Activated CD4-positive, alpha-beta T cell treated with anti-CD3 and anti-CD28 coated beads for 36 hours (primary cell): ENCODE measurements at places on chromosomes 3 and 15.

DNA sequence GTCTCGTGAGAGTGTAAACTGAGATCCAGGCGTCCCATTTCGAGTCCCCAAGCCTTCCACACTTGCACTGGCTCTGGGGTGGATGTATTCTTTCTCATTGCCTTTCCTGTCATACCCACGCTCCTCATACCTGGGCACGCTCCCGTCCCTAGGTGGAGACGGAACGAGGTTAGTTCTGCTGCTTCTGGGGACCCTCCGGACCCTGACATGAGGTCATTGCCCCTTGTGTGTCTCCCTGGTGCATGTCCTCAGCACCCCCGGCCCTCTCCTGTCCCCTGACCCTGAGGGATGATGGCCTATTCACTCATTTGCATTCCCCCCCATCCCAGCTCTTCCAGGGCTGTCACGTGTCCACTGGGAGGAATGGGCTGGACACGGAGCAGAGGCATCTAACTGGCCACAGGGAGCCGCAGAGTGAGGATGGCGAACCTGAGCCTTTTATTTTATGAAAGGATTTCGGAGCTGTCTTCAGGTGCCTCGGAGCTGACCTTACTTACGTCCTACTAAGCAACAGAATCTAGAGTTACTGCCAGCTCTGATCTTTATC lies 8.2 kb downstream of the NIPA1 start:
- DNase-seq, result no peak

- no peak for DNase-seq
These were observed 231.5 kb downstream of the ALCAM start for GRCh38 chr3:105598042-105598796.

GRCh38 chr3:85482213-85482490 lies 523.4 kb downstream of the CADM2 start:
- DNase-seq, result no peak

DNA sequence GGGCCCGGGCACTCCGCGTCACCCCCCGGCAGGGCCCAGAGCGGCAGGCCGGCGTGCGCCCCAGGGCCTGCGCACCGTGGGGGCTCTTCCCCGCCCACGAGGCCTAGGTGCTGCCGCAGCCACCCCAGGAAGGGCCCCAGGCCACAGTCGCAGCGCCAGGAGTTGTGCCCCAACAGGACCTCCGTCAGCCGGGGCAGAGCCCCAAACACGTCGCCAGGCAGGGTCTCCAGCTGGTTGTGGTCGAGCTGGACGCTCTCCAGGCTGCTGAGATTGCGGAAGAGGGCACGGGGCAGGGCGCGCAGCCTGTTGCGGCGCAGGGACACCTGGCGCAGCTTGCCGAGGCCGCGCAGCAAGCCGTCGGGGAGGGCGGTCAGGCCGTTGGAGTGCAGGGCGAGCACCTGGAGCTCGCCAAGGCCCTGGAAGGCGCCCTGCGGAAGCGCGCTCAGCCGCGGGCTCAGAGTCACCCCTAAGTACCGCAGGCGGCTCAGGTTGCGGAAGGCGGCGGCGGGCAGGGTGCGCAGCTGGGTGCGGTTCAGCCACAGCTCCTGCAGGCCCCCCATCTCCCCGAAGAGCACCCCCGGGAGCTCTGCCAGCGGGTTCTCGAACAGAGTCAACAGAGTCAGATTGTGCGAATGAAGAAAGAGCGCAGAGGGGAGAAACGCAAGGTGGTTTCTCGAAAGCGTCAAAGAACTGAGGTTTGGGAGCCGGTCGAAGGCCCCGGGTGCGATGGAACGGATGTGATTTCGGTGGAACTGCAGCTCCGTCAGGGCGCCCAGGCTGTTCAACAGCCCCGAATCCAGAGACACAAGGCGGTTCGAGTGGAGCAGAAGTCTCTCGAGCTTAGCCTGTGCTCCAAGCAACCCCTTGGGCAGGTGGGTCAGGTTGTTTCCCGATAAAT lies 2.0 kb downstream of the GP5 start:
- DNase-seq, result peak; percentile 58

GRCh38 chr3:72187131-72187530 lies 402.2 kb upstream of the PROK2 start:
- DNase-seq, result no peak

GRCh38 chr3:31307131-31307785 lies 225.5 kb upstream of the STT3B start:
- no peak for DNase-seq

DNA sequence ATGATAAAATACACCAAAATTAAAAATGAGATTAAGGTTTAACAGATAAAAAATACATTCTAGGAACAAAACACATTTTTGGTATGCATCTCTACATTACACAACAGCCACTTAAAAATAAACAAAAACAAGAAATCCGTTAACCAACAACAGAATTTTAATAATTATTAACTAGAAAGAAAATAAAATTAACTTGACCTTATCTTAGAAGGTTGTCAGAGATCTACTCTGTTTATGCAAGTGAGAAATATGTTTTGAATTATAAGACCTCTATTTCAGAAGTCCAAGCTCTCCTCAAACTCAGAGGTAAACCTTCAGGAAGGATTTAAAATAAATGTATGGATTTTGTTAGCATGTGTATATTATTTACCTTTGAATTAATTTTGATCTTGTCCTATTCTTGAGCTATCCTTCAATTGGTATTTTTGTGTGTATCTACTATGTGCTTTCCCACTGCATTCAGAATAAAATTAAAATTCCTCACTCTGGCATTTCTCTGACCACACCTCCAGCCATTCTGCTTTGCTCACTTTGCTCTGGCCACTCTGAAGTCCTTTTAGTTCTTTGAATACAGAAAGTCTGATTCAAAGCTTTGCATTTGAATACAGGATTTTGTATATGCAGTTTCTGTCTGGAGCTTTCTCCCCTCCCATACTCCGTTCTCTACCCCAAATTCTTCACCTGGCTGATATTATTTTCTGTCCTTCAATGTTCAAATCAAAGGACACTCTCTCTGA lies 352.0 kb downstream of the ZBTB20 start:
- DNase-seq, result no peak

- DNase-seq, result no peak
These were observed 150.7 kb upstream of the TRIM42 start for GRCh38 chr3:140527156-140527555.

GRCh38 chr3:105826778-105827634 lies 41.8 kb downstream of the CBLB start:
- no peak for DNase-seq

DNA sequence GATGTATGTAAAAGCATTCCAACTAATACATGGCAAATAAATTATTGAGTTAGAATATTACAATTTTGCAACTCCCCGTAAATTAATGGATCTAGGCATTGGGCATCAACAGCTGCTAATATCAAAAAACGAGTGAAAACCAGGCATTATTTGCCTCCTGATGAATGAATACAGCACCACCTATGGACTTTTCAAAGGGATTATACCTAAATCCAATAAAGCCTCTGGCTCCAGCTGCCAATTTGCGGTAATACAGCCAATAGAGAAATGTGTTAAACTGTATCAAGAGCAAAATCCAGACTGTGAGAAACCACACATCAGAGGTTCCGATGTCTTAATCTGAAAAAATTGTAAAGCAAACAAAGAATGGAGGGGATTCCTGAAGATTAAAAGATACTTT lies 16.3 kb upstream of the A4GNT start:
- DNase-seq, result no peak

- no peak for DNase-seq
These were observed 355.8 kb upstream of the IL12A start for GRCh38 chr3:159632851-159633250.

GRCh38 chr3:136444581-136444980 lies 194.4 kb downstream of the PCCB start:
- no peak for DNase-seq

DNA sequence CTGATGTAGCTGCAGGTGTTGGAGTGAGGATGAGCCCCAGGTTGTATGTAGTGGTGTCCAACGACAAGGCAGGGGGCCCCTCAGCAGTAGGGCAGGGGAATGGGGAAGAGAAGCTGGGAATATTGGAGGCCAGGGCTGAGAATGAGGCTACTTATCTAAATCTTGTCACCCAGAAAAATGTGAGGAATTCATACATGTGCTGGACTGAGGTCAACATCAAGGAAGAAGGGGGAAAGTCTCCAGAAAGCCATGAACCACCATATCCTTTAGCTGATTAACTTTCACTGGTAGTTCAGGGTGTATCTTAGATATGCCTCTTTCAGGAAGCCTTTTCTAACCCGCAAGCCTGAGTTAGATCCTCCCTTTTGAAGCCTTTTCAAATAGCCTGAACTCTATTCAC lies 22.6 kb upstream of the FSTL1 start:
- no peak for DNase-seq

- DNase-seq, result no peak
These were observed 6.6 kb upstream of the POLQ start for GRCh38 chr3:121552379-121552778.

GRCh38 chr15:97977734-97978133 lies 17.2 kb downstream of the ARRDC4 start:
- DNase-seq, result no peak

- DNase-seq, result peak; percentile 85
These were observed 20.1 kb downstream of the RFT1 start for GRCh38 chr3:53109891-53110771.

DNA sequence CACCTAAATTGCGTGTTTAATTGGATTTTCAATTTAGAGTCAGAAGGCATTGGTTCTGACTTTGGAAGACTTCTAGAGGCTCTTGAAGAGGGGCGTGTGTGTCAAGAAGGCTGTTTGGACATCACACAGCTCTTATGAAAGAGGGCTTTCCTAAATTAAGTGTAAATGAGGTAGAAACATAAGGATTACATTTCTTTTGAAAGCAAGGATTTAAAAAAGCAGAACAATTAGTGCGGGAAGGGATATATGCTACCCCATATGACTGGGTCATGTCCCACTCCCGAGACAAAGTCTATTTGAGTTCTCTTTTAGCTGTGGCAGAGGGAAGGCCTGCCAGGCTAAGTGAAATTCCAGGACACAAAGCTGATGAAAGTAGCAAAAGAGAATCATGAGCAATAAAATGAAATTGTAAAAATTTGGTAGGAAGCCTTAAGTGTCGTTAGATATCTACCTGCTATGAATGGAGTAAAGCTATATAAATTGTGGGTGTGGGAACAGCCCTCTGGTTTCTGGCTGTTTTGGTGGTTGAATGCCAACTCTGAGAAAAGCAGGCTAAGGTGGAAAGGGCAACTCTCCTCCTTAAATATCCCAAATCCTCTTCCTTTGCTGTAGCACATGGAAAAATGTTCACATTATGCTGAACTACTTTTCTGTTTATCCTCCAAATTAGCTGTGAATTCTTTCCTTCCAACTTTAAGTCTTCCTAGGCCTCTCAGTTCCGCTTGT lies 100.6 kb upstream of the TSC22D2 start:
- DNase-seq, result no peak

- DNase-seq, result no peak
These were observed 12.6 kb downstream of the IL12A start for GRCh38 chr3:160001148-160001760.

GRCh38 chr3:102450976-102451375 lies 16.2 kb downstream of the ZPLD1 start:
- DNase-seq, result no peak

GRCh38 chr3:17686613-17687012 lies 55.8 kb downstream of the TBC1D5 start:
- DNase-seq, result no peak

DNA sequence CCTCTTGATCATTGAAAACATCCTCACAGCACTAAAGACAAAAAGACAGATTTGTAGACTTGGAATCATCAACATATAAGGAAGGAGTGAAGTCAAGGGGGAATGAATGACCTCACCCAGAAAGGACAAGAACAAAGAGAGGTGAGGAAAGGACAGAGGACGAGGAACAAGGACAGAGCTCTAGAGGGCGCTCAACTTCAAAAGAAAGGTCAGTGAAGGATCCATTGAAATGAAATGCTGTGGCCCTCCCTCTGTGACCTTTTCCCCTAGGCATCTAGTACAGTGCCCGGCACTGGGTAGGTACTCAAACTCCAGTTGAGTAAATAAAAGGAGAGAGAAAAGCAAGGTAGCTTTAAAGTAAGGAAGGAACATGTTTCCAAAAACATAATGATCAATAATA lies 2.6 kb downstream of the ATP8B4 start:
- peak; percentile 33 for DNase-seq

DNA sequence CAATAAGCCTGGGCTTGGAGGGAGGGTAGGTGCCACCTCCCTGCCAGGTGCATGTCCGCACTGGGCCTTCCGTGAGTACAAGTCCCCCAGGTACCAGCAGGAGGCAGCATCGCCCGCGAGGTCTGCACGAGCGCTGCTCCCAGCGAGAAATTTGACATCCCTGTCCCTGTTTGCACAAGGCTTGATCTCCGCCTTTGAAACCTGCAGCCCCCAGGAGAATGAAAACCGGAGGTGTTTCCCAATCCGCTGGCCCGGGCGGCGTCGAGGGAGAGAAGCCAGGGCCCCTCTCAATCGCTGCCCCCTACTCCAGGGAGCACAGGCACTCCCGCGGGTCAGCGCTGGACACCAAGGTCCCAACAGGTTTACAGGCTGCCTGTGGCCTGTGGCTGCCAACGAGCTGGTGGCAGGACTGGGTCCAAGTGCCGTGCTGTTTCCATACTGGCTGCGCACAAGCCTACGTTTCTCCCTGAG lies 961 bp downstream of the HAPLN3 start:
- peak; percentile 93 for DNase-seq
